ENCODE measurements at places on chromosomes 3 and 15.

GRCh38 chr15:62107571-62108121, 40.9 kb downstream of the C2CD4A start:
- no peak for DNase-seq

- peak; percentile 78 for DNase-seq
Observed at GRCh38 chr3:38346587-38347410, at the start of gene XYLB. Gene XYLB, plus strand, starts transcription at chr3:38346785. Its CDS starts 84 bp downstream, at chr3:38346869.

- no peak for DNase-seq
Observed at GRCh38 chr15:89195836-89196235, 25.5 kb downstream of the RLBP1 start.

DNA sequence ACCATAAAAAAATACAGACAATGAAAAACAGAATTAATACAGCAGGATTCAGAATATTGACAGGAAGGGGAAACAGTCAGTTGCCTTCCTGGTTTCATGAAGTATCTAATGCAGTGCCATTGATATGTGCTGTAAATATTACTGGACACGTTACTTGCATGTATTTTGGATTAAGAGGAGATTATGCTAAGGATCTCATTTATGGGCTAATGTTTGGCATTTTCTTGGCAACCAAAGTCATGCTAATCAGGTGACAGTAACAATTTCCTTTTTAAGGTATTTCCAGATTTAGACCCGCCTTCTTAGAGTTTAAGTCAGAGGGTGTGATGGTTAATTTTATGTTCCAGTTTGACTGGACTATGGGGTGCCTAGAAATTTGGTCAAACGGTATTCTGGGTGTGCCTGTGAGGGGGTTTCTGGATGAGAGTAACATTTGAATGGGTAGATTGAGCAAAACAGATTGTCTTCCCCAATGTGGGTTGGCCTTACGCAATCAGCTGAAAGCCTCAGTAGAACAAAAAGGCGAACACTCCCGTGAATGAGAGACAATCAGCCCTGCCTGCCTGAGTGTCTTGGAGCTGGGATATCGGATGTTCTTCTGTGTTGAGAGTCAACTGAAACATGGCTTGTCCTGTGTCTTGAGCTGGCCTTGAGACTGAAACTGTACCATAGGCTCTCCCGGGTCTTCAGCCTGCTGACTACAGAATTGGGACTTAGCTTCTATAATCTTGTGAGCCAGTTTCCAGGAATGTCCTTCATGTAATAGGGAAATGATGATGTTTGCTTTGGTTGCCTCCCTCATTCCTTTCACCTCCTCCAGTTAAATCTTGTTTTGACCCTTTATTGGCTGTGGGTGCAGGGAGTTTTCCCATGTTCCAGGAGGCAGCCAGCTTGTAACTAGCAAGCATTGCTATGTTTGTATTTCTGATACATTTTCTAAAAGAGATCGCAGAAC, 10.5 kb downstream of the SQOR start:
- DNase-seq, result no peak

DNA sequence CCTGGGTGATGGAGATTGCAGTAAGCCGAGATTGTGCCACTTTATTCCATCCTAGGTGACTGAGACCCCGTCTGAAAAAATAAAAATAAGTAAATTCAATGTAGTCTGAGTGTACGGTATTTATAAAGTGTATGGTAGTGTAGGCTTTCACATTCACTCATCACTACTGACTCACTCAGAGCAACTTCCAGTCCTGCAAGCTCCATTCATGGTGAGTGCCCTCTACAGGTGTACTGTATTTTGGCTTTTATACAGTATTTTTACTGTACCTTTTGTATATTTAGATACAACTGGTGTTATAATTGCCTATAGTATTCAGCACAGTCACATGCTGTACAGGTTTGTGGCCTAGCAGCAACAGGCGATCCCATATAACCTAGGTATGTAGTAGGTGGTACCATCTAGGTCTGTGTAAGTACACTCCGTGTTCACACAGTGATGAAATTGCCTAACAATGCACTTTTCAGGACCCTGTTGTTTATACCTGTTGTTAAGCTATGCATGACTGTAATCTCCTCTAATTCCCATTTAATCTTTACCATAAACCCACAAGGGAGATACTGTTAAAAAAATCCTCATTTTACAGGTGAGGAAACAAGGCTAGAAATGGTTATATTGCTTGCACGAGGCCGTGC, 19.3 kb downstream of the CACNA1D start:
- no peak for DNase-seq

Measured in NCI-H1930 (cell line).